Stimulated activated CD8-positive, alpha-beta memory T cell treated with anti-CD3 and anti-CD28 coated beads, Interleukin-4, amount 100 ng/mL, for 4 hours (primary cell): ENCODE measurements at places on chromosomes 2 and 18.

- DNase-seq, result no peak
Measured at GRCh38 chr18:25164848-25165811, 186.8 kb downstream of the ZNF521 start.

- no peak for DNase-seq
Measured at GRCh38 chr2:184679219-184680018, 81.1 kb downstream of the ZNF804A start.

GRCh38 chr18:58466636-58467205, 162.2 kb downstream of the ALPK2 start:
- no peak for DNase-seq

- peak; percentile 55 for DNase-seq
Measured at GRCh38 chr2:30706534-30707303, 100.5 kb downstream of the CAPN13 start.

- no peak for DNase-seq
Measured at GRCh38 chr2:207885010-207885409, 115.3 kb upstream of the FZD5 start.

- DNase-seq, result no peak
Measured at GRCh38 chr2:147288131-147288530, 556.7 kb upstream of the ACVR2A start.

GRCh38 chr2:119384971-119385370, 18.2 kb downstream of the DBI start:
- DNase-seq, result no peak
